IMR-90 (cell line): ENCODE measurements at places on chromosomes 4 and X. TPM values are rescaled to one million over a fixed set of nuclear protein-coding genes. Genes with fewer than 3 reads are reported as not detected.

GRCh38 chr4:69830560-69831269 is 29.2 kb downstream of the SULT1E1 start:
- DNase-seq, result no peak

DNA sequence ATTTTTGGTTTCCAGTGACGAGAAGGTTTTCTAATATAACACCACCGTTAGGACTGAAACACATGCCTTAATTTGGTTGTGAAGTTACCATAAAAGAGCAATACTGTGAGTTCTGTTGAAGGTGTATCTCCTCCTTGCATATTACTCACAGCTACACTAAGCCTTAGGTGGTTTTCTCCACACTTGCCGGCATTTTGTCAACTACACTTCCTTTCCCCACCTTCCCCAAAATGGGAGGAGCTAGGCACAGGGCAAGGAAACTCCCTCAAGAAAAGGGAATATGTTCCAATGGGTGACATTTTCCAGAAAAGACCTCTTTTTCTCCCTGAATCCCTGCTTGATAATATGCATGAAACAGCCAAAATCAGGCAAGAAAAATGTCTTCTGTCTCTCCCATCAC is 44.8 kb downstream of the RELL1 start:
- no peak for DNase-seq

Gene LRCH2
- total RNA-seq, result 4.3 and 8.1 TPM in 2 replicates

Gene GABRG1
- not detected in 2 replicates for total RNA-seq

Gene TSPAN7
- not detected in 2 replicates for total RNA-seq

Gene VEGFC
- 22.9 and 26.9 TPM in 2 replicates for total RNA-seq

Gene IBSP
- not detected in 2 replicates for total RNA-seq
